ENCODE measurements at places on chromosomes 6 and 20. TPM values are rescaled to one million over a fixed set of nuclear protein-coding genes. Genes with fewer than 3 reads are reported as not detected.

GRCh38 chr20:44587035-44587980 is 4.9 kb downstream of the PKIG start:
- H3K27me3 ChIP-seq: no peaks in the 10 kb centered on the region
- DNase-seq: no peak
- H3K27ac ChIP-seq: no peak overlapping the region

DNA sequence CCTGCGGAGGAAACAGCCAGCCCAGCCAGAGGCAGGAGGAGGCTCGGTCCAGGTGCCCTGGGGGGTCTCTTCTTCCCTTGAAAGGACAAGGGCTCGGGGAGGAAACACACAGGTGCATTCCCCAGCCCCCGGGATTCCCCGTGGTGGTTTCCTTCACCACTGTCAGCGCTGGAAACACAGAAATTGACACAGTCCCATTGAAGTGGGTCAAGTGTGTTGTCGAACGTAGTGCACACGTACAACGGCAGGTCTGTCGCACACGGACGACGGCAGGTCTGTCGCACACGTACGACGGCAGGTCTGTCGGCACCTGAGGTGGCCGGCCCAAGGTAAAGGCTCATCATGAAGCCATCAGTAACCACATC is 80.9 kb downstream of the DLL1 start:
- no peak overlapping the region for H3K4me3 ChIP-seq
- H3K27ac ChIP-seq: no peak overlapping the region
- no peak for DNase-seq
- peaks cover 13% of the 10 kb centered on the region for H3K36me3 ChIP-seq

The ZSCAN16 gene
- total RNA-seq: 6.5 TPM

GRCh38 chr20:46040902-46041535 is 12.0 kb downstream of the SLC12A5 start:
- H3K36me3 ChIP-seq: peaks cover 4% of the 10 kb centered on the region
- no peaks in the 10 kb centered on the region for H3K4me1 ChIP-seq
- H3K27me3 ChIP-seq: peaks cover 19% of the 10 kb centered on the region
- peak; percentile 82 for DNase-seq
- H3K27ac ChIP-seq: no peak overlapping the region

GRCh38 chr6:48429610-48430009 is 318.6 kb upstream of the PTCHD4 start:
- no peak overlapping the region for H3K27ac ChIP-seq
- no peak overlapping the region for H3K4me3 ChIP-seq
- no peak for DNase-seq
- H3K27me3 ChIP-seq: no peaks in the 10 kb centered on the region
- H3K4me1 ChIP-seq: no peaks in the 10 kb centered on the region

DNA sequence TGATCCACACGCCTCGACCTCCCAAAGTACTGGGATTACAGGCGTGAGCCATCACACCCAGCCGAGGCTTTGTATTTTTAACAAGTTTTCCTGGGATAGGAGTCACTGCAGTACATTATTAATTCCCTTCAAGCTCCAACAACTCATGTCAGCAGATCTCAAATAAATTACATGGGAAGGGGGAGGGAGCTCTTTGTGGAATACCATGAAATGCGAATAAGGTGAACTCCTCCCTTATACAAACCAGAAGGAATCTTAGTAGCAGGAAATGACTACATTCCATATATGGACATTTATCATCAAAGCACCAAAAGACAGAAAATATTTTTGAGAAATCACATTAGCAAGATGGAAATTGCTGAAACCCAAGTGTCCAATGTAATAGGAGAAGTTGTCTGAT is 2.9 kb downstream of the GSS start:
- H3K36me3 ChIP-seq: peaks cover 8% of the 10 kb centered on the region
- DNase-seq: no peak
- H3K4me1 ChIP-seq: peaks cover 27% of the 10 kb centered on the region
- no peak overlapping the region for H3K27ac ChIP-seq
- no peak overlapping the region for H3K4me3 ChIP-seq

DNA sequence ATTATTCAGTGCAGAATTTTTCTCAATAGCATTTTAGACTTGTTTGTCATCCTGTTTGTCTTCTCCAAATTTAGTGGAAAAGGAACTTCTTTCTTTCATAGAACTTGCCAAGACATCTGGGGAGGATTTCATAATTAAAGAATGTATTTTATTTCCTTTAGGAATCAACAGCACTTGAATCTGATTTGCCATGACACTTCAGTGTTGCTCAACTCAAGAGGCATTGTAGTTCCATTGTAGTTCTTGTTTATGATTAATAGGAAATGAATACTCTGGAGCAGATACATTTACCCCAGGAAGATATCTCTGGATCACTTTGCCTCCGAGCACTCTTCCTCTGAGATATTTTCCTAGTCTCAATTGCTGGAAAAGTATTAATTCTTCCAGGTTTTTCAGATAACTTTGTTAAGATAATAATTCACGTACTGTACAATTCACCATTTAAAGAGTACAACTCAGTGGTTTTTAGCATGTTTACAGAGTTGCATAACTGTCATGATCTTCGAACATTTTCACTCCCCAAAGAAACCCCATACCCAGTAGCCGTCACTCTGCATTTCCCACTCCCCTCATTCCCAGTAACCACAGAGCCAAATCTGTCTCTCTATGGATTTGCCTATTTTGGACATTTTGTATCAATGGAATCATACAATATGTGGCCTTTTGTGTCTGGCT is 29.7 kb downstream of the AKAP12 start:
- H3K4me3 ChIP-seq: no peak overlapping the region
- no peaks in the 10 kb centered on the region for H3K36me3 ChIP-seq
- no peaks in the 10 kb centered on the region for H3K27me3 ChIP-seq
- H3K27ac ChIP-seq: no peak overlapping the region

DNA sequence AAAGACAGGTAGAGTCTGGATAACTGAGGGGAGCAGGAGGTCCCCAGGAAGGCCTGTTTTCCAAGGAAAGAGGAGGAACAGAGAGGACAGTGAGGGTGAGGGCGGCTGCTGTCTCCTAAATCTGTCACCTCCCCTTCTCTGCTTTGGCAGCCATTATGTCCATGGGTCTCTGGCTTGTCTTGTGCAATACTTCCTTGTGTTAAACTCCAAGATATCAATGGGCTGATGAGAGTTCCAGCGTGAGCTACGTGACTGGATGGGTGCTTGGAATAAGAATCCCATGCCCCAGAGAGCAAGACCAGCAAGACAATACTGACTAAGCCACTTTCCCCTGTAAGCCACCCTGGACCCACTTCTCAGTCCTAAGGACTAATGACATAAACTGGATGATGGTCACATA is 26.3 kb upstream of the DNAAF9 start:
- DNase-seq: no peak
- no peak overlapping the region for H3K4me3 ChIP-seq
- H3K27me3 ChIP-seq: peaks cover 1% of the 10 kb centered on the region
